Osteoblast (primary cell): ENCODE measurements at places on chromosomes 2 and 18. TPM values are rescaled to one million over a fixed set of nuclear protein-coding genes. Genes with fewer than 3 reads are reported as not detected.
A peak's percentile ranks its signal among the peaks of the same experiment; 100 is the strongest.

DNA sequence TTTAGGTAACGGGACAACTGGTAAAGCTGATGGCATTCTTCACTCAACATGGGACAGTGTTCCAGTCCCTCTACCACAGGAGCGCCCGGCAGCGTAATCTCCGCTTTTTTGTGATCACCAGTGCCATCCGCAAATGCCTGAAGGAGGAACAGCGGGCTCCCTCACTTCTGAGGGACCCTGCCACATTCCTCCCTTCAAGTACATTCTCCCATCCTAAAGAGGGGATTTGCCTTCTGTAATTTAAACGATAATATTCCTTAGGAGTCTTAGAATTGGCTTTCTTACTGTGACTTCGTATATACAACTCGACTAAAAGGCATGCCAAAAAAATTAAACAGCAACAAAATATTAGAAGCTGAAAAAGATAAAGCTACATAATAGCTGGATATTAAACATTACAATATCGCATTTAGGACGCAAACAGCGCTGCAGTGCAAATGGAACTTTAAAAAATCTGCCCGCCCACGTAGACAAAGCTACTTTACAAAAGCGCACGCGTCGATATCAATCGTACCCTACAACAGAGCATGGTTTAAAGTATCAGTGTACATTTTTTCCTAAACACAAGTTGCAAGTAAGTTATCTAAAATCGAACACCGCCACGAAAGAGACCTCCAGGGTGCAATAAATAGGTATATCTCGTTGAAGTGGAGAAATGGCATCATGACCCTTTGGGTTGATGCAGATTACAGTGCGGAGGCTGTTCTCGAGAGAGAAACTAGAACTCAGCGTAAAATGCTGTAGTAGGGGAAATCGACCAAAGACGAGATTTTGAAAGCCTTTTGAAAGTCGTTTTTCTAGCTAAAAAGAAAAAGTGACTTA, 2.3 kb upstream of the VSNL1 start:
- peak; percentile 76 for DNase-seq

GRCh38 chr18:12839526-12840196, 44.4 kb downstream of the PTPN2 start:
- peak; percentile 39 for DNase-seq

DNA sequence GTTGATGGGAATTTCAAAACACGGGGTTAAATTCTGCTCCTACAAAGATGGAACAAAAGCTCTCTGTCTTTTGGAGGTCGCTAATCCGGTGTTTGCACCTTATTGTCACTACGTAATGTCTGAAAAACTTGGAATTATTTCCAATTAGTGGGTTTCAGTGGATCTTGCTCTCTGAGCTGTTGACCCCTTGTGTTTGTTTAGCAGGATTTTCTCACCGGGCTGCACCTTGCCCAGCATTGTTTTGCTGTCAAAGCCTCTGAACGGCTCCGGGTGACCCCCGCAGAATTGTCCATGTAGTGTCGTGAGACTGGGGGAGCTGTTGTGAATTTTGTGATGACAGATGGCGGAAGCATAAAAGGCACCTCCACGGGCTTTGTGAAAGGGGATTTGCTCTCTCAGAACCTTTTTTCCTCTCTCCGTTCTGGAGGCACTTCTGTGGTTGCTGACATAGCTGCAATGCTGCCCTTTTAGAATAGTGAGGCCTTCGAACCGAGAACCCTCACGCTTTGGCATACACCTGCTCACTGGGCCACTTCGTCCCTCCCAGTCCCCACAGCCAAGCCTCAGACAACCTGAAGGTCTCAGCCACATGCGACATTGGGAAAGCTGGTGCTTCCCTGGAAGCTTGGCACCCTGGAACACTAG, 129.4 kb downstream of the ACOXL start:
- DNase-seq = no peak

DNA sequence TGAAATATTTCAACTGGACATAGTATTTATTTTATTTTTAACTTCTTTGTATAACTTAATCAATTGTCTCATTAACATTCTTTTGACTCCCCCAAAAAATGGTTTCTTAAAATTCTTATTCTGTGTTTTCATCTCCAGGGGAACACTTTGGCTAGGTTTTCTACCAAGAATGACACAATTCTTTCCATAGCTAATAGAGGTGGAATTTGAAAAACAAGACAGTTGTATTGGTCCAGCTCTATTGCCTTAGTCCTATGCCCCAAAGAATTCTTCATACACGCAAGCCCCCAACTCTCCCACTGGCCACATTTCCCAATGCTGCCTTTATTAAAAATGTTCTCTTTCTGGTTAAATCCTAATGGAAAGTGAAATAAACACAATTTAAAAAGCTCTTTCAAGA, 104.7 kb upstream of the PKDCC start:
- no peak for DNase-seq

- peak; percentile 56 for DNase-seq
These were observed 195.8 kb upstream of the SMAD2 start for GRCh38 chr18:48126240-48126639.

GRCh38 chr18:36454848-36455458, 157.4 kb downstream of the FHOD3 start:
- no peak for DNase-seq

GRCh38 chr2:43212931-43213330, 13.5 kb downstream of the ZFP36L2 start:
- no peak for DNase-seq

DNA sequence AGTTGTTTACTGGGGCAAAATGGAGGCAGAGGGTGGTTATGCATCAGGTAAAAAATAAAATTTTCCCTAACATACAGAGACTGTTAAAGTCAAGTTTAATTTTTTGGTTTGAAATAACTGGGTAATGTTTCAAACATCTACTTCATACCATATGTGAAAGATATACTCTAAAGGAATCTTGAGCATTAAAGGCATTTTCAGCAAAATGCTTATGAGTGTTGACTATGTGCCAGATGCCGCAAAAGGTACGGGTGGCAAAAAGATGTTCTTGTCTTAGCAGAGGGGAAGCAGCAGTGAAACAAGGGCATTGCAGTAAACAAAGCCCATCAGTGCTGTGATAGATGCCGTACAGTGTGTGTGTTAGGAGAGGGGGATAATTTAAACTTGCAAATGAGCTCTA, 263.1 kb upstream of the ID2 start:
- no peak for DNase-seq

DNA sequence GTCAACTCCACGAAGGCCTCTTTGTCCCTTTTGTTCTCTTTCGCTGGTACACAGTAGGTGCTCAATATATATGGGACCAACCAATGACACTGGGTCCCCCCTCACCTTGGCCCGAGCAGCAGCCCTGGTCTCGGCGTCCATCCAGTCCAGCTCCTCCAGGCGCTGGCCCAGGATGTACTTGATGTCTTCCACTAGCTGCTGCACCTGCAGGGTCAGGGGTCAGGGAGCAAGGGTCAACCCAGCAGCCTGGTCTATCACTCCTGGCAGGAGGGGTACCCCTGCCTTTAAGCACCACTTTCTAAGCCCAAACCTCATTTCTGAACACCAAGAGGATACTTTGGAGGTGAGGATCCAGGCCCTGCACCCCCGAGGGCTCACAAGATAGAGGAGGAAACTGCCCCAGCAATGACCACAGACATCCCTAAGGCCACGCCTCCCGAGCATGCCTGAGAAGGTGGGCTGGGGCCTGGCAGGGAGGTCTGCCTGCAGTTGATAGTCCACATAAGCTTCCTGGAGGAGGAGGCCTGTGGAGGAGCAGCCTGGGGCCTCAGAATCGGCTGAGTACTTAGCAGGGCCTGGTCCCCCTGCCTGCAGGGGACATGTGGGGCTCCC, 4.2 kb downstream of the ECEL1 start:
- peak; percentile 84 for DNase-seq

DNA sequence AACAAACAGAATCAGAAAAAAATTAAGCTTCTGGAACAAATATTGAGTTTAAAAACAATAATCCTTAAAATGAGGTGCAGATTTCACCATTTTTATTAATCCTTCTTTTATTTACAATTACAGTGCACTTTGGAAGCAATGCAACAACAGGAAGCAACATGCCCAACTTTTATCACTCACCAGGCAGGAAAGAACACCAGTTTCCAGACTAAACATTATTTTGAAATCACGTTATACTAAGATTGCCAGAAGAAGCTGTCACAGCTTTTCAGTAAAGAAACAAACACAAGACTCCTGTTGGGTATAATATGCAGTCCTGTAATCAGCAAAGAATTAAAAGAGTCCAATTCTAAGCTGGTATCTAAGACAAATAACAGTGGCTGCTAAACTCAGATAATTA, 137.9 kb upstream of the ZC3H15 start:
- no peak for DNase-seq

DNA sequence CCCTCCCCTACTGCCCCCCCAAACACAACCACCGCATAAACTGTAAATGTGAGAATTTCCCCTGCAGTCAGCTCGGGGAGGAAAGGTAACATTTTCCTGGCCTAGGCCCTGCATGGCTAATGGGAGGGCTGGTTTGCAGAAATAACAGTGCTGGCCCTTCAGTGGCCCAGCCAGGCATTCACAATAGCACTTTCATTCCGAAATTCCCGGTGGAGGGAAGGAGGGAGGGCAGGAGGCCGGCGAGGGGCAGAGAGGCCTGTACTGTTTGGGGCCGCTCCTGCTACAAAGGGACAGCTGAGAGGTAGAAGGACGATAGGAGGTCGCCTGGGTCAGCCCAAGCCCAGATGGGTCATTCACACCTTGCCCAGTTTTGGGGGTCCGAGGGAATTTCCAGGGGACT, 11.3 kb downstream of the CYP26B1 start:
- peak; percentile 65 for DNase-seq

DNA sequence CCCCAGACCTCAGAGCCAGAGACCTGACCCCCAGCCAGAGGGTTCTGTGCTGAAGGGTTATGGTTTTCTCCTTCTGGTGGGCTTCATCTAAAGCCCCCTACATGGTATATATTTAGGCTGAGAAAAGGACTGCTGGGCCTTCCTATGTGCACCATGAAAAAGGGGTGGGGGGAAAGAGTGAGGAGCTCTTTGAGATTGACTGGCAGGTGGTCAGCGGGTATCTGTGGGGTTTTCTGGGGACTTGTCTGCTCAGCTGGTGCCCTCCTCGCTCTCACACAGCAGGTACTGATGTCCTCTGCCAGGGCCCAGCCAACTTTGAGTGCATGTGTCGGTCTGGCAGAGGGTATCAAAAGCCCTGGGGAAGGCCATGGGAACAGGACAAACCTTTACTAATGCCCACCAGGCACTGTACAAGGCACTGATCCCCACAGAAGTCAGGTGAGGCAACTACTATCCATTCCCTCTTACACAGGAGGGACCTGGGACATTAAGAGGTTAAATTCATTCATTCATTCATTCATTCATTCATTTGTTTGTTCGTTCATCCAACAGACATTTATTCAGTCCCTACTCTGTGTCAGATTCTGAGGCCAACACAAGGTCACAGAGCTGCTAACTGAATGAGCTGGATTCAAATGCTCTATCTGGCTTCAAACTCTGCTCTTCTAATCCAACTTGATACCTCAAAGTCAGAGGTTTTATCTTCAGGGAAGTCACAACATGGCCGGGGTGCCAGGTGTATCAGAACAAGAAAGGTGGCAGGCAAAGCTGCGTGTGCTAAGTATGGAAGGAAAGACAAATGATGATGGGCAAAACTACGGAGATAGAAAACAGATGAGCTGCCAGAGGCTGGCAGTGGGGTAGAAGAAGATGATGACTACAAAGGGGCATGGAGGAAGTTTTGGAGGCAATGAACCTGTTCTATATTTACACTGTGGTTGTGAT, 44.6 kb downstream of the REEP1 start:
- DNase-seq = no peak

GRCh38 chr2:118442046-118442445, 353.8 kb downstream of the INSIG2 start:
- no peak for DNase-seq

GRCh38 chr2:74865770-74866674, 32.1 kb downstream of the HK2 start:
- no peak for DNase-seq

DNA sequence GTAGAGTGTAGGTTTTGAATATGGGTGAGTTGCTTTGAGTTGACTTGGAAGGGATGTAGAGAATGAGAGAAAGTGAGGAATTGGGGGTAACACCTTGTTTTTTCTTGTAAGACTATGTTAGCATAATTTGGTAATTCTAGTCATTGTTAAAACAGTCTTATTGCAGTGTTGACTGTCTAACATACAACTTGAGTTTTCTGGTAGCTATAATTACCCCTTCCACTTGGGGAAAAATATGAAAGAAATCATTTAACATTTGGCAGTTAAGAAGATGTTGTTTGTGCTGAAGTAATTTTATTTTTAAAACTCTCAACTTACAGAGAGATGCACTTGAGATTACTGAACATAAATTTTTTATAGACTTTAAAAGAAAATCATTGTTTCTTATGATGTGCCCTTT, 108.2 kb downstream of the COMMD1 start:
- DNase-seq = no peak

DNA sequence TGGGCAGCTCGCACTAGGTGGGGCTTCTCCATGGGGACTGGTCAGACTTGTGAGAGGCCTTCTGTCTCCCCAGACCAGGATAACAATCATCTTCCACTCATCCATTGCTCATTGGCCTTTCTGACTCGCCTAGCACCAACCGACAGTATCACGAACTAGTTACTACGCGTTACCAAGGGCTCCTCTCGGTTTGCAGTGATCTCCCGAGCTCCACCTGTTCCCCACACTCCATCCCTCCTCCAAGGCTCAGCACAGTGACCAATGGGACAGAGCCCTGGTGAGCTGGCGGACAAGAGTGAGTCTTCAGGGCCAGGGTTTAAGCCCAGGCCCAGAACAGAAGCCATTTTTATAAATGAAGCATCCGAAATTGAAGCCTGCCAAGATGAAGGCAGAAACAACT, 42.8 kb upstream of the SMAD7 start:
- peak; percentile 95 for DNase-seq

DNA sequence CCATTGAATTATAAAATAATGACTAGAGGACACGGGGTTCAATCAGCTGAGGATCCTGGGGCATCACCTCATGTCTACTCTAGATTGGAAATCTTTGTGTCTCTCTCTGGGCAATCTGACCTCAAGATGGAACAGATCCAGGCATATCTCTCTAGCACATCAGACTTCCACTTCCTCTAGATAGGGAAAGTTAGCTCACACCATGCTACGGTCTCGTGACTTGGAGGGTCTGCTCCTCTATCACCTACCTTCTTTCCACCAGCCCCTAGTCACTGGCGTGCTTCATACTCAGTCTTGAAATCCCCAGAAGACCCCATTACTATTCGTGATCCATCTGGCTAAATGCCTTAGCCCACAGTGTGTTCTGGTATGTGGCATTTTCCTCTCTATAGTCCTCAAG, 148.8 kb downstream of the ANKRD44 start:
- DNase-seq = no peak

DNA sequence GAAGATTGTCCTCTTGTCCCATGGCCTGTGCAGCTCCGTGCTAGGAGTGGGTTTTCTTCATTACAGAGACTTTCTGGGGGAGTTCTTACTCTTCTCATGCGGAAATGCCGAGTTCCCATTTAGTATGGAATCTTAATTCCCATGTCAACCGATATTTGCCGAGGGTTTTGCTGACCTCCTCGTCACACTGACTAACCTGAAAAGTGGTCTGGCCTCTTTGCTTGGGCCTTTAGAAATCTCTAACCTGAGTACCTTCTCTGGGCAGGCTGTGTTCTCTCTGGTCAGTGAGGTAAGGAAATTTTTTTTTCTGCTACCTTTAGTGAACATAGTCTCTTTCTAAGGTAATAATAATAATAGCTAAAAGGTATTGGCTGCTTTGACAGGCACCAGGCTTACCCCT, 10.9 kb upstream of the EML6 start:
- DNase-seq = no peak

UGT1A10 gene
- not detected in 2 replicates for total RNA-seq

IL1RL2 gene
- total RNA-seq = 0.72 and 1.2 TPM in 2 replicates

TMEM247 gene
- total RNA-seq = not detected in 2 replicates

FAM237A gene
- not detected in 2 replicates for total RNA-seq

WNT6 gene
- not detected in 2 replicates for total RNA-seq

BOLL gene
- not detected in 2 replicates for total RNA-seq

SIX3 gene
- total RNA-seq = not detected in 2 replicates

SP5 gene
- not detected in 2 replicates for total RNA-seq

ACMSD gene
- total RNA-seq = not detected in 2 replicates

SLC4A5 gene
- 0.36 and 2.7 TPM in 2 replicates for total RNA-seq
